Activated CD8-positive, alpha-beta memory T cell treated with anti-CD3 and anti-CD28 coated beads, Interleukin-2, amount 50 U/mL, for 4 hours (primary cell): ENCODE measurements at places on chromosomes 6 and 20.

DNA sequence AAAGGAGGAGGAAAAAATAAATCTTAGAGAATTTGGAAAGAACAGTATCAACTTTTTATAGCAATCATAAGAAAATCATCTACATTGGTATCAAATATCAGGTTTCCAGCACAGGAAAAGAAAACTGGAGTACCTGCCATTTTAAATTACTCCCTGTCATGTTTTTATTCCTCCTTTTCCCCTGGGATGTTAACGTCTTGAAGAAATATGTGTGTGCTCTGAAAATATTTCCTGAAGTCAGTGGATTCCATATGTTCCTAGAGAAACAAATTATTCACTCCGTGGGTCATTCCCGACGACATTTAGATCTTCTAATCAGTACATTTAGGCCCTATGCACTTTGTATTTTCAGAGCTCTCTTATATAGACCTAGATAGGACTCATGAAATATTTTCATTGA lies 42.0 kb upstream of the RSPO3 start:
- DNase-seq, result no peak

DNA sequence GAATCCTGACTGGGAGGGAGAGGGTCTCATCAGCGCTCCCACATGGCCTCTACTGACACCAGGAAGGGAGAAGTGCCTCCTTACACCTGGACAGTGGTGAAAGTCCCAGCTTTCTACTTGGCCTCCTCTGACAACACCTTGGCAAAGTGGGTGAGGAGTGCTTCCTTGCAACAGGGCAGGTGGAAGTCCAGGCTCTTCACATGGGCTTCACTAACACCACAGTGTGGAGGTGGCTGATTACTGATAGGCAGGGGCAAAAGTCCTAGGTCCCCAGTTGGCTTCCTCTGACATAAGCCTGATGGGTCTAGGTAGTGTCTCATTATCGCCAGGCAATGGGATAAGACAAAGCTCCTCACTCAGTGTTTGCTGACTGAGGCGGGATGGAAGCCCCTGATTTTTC lies 9.5 kb upstream of the HLA-DRA start:
- DNase-seq, result no peak

DNA sequence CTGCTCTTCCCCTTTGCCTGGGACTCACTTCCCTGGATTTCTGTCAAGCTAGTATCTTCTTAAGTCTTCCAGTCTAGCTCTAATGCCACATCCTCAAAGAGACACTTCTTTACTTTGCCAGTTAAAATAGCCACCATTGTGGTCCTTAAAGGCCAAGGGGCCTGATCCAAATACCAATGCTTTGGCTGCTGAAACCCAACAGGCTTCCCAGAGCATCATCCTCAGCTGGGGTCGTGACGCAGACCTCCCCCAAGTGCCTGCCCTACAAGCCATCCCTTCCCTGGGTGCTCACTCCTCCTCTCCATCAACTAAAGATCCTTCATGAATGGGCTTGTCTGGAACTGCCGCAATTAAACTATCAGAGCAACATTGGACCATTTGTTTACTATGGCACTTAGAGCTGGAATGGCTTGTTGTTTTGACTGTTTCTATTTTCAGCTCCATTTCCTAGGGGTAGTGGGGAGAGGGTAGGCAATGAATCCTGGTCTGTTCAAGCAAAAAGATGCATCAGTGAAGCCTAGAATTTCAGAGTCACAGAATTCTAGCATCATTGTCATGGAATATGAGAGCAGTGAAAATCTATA lies 79.6 kb upstream of the SIRPA start:
- no peak for DNase-seq

DNA sequence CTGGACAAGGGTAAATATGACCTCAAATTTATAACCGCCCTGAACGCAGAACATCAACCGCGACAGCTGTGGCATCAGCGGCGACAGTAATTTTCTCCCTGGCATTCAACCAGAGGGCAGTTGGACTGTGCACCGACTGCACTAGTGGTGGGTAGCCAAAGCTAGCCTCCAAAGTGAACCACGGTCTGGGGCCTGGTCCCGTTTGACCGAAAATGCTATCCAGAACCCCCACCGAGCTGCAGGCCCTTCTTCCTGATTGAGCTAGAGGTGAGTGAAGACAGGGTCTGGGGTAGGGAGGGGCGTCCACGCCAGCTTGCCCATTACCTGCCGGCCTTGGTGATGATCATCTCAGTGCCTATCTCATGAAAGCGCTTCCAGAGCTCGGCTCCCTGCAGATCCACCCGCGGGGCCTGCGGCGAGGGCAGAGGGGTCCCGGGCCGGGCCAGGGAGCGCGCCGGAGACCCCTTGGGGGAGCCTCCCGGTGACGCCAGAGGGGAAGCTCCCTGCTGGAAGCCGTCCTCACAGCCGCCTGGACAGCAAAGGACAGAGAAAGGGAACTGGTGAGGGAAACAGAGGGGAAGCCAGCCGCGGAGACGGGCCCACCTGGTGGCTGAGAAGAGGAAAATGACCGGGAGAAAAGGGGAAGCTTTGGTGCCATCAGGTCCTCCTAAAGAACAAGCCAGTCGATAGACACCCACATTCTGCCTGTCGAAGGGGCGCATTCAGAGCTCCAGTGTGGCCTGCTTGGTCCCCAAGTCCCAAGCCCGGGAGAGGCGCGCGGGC lies 2.0 kb downstream of the TBX18 start:
- no peak for DNase-seq

GRCh38 chr6:44224029-44224964 lies 902 bp downstream of the SLC29A1 start:
- DNase-seq, result no peak

GRCh38 chr20:1660246-1660645 lies 2.7 kb upstream of the SIRPG start:
- no peak for DNase-seq

DNA sequence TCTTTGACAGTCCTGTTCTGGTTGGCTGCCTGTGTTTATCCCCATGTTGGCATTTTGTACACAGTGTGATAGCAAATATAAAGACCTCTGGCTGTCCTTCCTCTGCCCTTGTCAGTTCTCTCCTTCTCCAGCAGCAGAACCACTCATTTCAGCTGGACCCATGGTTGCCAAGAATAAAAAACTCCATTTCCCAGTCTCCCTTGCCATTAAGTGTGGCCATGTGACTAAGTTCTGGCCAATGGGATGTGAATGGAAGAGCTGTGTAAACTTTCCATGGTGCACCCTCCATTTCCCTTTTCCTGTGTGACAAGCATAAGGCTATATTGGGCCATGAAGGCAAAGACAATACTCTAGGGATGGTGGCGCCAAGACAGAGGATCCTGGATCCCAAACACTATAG lies 78.4 kb upstream of the TBC1D7 start:
- no peak for DNase-seq

DNA sequence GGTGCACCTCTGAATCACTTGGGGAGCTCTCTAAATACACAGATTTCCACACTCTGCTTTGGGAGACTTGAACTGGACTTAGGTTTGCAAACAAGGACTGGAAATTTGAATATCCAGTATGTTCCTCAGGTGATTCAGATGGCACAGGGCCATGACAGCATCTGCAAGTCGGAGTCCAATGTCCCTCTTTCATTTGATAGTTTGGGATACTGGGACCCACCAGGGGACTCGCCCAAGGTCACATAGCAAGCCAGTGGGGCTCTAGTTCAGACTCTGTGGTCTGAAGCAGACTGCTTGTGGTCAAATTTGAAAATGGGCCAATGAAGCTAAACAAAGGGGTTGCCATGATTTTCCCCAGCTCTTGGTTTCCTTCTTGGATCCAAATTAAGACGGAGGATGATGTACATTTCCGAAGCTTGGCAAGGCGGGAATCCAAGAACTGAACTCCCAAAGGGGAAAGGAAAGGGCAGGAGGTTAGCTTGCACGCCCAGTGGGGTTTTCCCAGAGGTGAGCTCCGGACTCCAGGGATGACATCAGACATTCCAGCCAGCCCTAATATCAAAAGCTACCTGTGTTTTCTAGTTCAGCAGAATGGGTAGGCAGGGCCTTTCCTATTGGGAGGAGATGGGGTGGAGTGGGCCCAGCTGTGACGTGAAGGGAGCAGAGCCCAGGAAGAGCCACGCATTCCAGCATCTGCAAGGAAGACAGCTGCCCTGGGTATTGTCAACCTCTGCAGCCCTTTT lies 3.4 kb upstream of the SYS1 start:
- DNase-seq, result no peak
